ENCODE measurements at places on chromosomes 6 and 20. TPM values are rescaled to one million over a fixed set of nuclear protein-coding genes. Genes with fewer than 3 reads are reported as not detected.

GRCh38 chr6:20266851-20267608 is 54.8 kb upstream of the MBOAT1 start:
- DNase-seq, result no peak

Gene SLCO4A1
- 55.0 TPM for total RNA-seq

GRCh38 chr6:107653183-107653580 is 163.3 kb downstream of the SOBP start:
- DNase-seq, result no peak

Gene C20orf141
- not detected for total RNA-seq

Gene PFDN6
- total RNA-seq, result 107 TPM

Gene GFOD1
- 13.0 TPM for total RNA-seq

Gene SMPD2
- total RNA-seq, result 7.0 TPM

Gene RIN2
- total RNA-seq, result not detected

Gene PDE7B
- 0.50 TPM for total RNA-seq

Gene SIM1
- not detected for total RNA-seq

GRCh38 chr6:20919677-20920385 is 385.6 kb downstream of the CDKAL1 start:
- no peak for DNase-seq

GRCh38 chr6:149861603-149862423 is 2.3 kb downstream of the LRP11 start:
- no peak for DNase-seq

- DNase-seq, result no peak
Observed at GRCh38 chr20:6708010-6708409, 59.5 kb upstream of the BMP2 start.

GRCh38 chr6:10248378-10248843 is 166.5 kb downstream of the TFAP2A start:
- DNase-seq, result no peak

Gene TRIM10
- not detected for total RNA-seq

GRCh38 chr20:55456316-55456940 is 548.9 kb downstream of the CBLN4 start:
- DNase-seq, result no peak

DNA sequence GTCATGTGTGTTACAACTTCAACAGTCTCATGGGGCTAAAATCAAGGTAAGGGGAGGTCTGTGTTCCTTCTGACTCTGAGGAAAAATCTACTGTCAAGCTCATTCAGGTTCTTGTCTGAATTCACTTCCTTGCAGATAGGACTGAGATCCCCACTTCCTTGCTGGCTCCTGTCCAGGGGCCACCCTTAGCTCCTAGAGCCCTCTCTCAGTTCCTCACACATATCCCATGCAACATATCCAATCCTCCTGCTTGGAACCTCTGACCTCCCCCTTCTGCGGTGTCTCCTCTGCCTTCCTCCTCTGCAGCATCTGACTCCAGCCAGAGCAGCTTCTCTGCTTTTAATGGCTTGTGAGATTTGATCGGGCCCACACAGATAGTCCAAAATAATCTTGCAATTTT is 27.1 kb upstream of the MICB start:
- DNase-seq, result no peak

Gene DEFB123
- total RNA-seq, result not detected

DNA sequence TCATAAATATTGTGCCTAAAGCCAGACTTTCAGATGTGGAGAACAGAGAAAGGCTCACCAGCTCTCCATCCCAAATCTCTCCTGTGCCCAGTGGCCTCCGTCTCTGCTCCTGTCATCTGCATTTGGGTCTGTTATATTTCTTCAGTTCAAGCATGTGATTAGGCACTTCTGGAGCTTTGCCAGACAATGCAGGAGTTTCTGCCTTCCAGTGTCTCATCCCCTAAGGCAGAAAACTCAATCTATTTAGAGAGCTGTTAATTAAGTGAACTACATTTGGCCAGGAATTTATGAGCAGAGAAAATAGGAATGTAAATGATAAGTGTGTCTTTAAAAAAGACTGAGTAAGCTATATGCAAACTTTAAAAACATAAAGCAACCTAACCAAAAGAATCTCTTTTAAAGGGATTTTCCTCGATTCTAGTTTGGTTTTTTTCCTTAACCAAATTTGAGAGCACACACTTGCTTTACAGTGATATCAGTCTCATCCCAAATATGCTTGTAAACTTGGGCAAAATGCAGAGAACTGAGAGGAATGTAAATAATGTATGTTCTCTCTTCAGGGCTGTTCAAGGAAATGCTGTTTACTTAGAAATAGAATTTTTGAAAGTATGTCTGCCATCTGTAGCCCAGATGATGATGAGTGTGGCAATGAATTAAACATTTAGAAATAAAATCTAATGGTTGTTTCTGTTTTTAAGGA is 113.9 kb downstream of the ELOVL4 start:
- DNase-seq, result no peak

DNA sequence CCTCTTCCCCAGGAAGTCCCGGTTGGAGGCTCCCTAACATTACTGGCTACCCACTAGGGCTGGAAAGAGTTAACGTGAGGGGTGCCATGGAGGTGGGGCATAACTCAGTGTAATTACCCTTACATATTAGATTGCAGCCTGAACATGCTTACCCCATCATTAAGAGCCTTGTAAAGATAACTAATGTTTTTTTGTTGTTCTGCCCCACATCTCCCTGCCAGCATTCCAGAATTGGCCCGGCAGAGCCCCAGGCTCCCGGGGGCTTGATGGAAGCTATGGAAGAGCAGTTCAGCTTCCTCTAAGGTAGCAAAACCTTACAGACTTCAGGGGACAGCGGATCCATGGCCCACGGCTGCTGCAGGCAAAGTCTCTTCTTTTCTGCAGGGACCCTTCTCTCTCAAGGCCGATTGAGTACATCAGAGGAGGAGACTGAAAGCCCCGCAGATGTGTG is 166.1 kb upstream of the FOXQ1 start:
- DNase-seq, result no peak

DNA sequence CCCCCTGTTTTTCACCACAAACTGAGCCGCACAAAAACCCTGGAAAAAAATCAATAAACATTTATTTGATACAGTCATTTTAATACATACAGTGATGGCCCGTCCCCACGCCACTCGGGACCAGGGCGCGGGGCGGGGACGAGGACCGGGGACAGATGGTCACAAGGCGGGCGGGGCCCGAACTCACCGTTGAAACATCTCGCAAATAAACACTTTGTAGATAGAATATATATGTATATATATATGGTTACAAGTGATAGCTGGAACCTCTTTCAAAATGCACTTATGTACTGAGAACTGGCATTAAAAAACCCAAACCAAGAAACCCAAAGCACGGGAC is 418 bp upstream of the UCKL1 start:
- DNase-seq, result no peak

Gene RGL2
- 15.0 TPM for total RNA-seq

- no peak for DNase-seq
Observed at GRCh38 chr6:41638935-41639808, 904 bp downstream of the MDFI start.

DNA sequence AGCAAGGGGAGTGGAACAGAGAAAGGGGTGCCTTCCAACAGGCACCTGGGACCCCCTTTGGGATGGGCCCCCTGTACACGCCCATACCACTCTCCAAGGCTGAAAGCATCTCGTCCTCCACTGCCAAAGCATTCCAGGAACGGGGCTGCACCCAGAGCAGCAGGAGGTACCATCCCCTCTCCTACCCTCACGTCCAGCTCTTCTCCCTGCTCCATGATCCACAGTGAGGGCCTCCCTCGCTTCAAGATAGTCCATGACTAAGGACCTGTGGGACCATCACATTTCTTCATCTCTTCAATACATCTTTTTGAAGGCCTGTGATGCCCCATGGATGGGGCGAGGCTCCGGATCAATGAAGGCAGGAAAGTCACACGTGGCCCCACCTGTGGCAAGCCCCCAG is 209.9 kb downstream of the ANKRD60 start:
- DNase-seq, result no peak

- DNase-seq, result no peak
Observed at GRCh38 chr20:44123251-44123650, 63.7 kb downstream of the JPH2 start.

DNA sequence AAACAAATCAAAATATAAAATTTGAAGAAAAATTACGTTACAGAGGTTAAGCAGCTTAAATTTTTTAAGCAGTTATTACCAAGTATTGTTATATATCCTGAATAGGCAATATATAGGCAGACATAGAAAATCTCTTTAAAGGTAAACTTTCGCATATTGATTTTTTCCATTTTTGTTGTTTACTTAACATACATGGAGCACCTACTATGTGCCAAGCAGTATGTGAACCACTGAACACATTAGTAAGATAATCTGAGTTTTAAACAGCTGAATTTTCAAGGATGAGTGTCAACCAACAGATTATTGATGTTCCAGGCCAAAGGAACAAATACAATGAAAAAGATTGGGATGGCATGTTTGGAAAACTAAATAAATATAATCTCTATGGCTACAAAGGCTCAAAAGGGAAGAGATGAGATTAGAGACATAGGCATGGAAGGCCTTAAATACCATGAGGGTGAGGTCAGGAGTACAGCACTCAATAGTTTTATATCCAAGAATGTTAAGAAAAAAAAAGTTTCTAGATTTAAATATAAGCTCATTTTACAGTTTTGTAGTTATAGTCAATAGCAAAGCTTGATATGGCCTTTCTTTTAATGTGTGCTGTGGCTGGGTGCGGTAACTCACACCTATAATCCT is 277.5 kb downstream of the PTPRK start:
- no peak for DNase-seq

- DNase-seq, result no peak
Observed at GRCh38 chr6:131042664-131043063, 20.4 kb downstream of the EPB41L2 start.

Gene DEFB124
- total RNA-seq, result not detected

DNA sequence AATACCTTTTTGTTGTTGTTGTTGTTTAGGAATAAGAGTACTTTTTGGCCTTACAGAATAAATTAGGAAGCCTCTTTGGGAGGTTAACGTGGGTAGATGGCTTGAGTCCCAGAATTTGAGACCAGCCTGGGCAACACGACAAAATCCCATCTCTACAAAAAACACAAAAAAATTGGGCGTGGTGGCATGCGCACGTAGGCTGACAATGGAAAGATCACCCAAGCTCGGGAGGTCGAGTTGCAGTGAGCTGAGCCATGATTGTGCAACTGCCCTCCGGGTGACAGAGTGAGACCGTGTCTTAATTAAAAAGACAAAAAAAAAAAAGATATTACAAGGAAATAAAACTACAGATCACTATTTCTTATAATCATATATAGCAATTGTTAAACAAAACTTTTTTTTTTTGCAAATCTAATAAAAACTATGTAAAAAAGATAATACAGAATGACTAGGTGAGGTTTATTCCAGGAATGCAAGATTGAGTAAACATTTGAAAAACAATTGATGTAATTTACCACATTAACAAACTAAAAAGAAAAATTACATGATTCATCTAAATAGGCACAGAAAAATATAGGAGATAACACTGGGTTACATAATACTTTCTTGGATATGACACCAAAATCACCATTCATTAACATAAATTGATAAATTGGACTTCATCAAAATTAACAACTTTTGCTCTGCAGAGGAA is 43.6 kb upstream of the ASCC3 start:
- no peak for DNase-seq

Gene ABCF1
- total RNA-seq, result 122 TPM

DNA sequence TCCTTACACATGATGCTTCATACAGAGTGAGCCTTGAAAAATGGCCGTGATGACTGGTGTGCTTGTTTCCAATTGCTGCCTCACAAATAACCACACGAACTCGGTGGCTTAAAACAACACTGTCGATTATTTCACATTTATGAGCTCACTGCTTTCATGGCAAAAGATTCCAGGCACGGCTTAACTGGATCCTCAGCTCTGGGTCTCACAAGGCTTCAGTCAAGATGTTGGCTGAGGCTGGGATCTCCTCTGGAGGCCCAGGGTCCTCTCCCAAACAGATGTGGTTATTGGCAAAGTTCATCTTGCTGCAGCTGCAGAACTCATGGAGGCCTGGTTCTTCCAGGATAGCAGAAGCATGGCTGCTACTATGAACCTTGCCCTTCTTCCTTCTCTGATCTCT is 144.6 kb downstream of the TFAP2C start:
- no peak for DNase-seq

Gene MCM3
- 335 TPM for total RNA-seq

DNA sequence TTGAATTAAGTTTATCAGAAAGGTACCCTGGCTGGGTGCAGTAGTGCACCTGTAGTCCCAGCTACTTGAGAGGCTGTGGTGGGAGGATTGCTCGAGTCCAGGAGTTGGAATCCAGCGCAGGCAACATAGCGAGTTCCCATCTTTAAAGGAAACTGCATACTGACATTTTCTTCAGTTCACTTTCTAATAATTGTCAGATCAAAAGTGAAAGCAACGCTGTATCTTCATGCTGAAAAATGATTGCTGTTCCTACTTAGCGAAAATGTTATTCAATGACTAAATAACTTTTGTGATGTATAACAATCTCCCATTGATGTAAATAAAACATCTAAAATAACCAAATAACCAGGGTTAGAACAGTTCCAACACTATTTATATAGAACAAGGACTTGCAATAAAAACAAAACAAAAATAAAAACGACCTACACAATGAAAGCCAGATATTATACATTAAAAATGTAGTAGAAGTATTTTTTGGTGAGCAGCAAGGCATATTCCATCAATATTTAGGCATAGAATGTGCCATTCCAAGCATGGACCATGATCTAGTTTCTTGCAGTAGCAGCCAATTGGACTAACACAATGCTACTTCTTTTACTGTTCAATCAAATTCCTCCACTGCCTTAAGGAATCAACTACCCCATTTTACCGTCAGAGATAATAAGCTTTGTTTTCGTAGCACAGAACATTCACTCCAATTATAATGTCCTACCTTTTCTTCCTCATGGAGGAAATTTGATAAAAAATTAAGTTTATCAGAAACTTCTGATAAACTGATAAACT is 1.5 kb downstream of the LATS1 start:
- DNase-seq, result no peak

GRCh38 chr6:22069306-22069800 is 227.5 kb downstream of the PRL start:
- DNase-seq, result no peak

Gene BANF2
- not detected for total RNA-seq

DNA sequence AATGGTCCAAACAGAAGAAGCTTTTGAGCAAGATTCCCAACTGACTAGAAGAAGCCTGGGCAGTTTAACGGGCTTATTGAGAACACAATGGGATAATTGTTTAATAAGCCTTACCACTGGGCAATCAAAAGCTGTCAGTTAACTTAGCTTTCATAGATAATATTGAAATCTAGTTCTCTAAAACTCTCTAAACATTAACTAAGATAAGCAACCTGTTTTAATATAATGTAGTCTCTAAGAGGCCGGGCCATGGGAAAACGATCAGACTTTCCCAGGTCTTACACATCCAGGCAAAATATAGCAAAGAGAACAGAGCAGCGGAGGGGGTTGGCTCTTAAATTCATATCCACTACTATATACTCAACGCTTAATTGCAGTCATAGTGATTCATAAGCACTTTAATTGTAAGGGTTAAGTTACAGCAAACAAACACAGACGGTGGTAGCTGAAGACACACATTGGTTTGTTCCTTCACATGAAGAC is 128.0 kb upstream of the FAM83B start:
- no peak for DNase-seq

Measured in activated naive CD8-positive, alpha-beta T cell treated with anti-CD3 and anti-CD28 coated beads for 36 hours (primary cell).